ENCODE measurements at places on chromosomes 2 and 18. TPM values are rescaled to one million over a fixed set of nuclear protein-coding genes. Genes with fewer than 3 reads are reported as not detected.

The RBM44 gene
- 0.44 TPM for total RNA-seq

The KCNG2 gene
- total RNA-seq = not detected

The CBLN2 gene
- total RNA-seq = 1.1 TPM

The ASXL3 gene
- total RNA-seq = 1.7 TPM

The IKZF2 gene
- 0.46 TPM for total RNA-seq

The SERPINE2 gene
- total RNA-seq = 8.8 TPM

All from endothelial cell of umbilical vein (primary cell).